ENCODE measurements at places on chromosomes 5 and 9.

- no peak for DNase-seq
Observed at GRCh38 chr9:121612511-121612998, 38.9 kb upstream of the DAB2IP start.

DNA sequence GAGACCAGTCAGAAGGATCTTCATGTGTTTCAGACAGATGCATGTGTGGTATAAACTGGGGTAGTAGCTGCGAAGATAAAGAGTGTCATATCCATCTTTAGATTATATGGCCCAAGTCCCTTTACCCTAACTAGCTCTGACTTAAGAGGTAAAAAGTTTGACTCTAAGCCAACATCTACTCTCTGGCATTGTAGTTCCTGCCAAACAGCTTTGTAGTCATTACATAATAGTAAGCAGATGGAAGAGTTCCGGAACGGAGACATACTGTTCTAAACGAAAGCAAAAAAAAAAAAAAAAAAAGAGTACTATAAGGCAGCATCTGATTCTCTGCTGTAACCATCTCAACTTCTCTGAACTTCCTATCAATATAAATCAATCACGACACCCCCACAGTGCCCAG is 48.8 kb downstream of the CEMIP2 start:
- DNase-seq, result no peak

DNA sequence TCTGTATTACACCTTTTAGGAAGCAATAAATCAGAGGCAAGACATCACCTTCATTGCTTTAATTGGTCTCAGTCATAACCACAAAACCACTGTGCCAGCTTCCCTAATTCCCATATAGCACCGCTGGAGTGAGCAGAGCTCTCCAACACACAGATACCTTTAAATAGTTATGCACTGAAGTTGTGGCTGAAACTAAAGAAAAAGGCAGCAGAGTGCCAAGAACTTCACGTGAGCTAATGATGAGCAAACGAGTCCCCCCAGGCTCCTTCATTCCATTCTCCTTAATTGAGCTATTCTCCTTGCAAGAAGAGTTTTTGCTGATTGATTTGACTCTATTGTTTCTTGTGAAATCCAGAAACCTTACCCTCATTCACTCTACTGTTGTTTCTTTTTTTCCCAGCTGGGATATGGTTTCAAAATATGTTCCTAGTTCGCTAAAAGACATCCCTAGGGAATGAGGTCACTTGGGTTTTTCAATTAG is 501.5 kb downstream of the SPATA31D1 start:
- no peak for DNase-seq

GRCh38 chr9:91834740-91835139 is 115.3 kb downstream of the ROR2 start:
- no peak for DNase-seq

GRCh38 chr9:37192803-37193202 is 72.4 kb downstream of the ZCCHC7 start:
- DNase-seq, result no peak

DNA sequence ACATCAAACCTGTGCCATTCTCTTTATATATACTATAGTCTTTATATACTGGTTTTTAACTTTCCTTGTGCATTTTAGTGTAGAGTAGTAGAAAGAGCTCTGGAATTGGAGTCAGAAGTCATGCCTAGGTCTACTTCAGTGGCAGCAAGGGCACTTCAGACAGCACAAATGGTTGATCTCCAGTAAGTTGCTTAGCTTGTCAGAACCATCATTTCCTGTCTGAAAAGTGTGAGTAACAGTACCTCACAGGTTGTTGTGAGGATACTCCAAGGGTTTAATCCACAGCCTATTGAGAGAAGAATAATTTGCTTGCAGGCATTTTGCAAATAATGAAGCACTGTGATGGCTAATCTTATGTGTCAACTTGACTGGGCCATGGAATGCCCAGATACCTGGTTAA is 95.8 kb upstream of the NR4A3 start:
- DNase-seq, result no peak

DNA sequence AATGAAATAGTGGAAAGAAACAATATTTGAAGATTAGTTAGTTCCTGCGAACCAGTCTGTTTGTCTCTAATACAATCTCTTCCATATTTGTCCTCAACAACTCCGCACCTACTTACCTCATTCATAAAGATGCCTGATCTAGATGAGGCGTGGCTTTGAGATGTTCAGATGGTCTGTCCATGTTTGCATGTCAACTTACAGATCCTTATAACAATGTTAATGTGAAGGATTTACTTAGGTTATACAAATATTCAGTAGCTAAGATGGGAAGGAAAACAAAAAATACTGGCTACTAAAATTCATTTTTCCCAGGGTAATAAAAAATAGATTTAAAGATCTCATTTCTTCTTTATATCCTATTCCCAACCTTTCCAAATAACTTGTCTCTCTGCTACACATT is 8.3 kb downstream of the CDC14B start:
- DNase-seq, result no peak

GRCh38 chr5:176621661-176622079 is 8.7 kb downstream of the SNCB start:
- DNase-seq, result no peak

All from stimulated activated naive B cell treated with anti-CD40 and anti-IgM and Interleukin-4, amounts not matched to agents 10 μg/mL and 1 μg/mL and 100 μg/mL, for 72 hours (primary cell).